ENCODE measurements at places on chromosomes 12 and 14. TPM values are rescaled to one million over a fixed set of nuclear protein-coding genes. Genes with fewer than 3 reads are reported as not detected.

The EIF2B1 gene
- total RNA-seq = 31.5 TPM

The GLS2 gene
- total RNA-seq = under 0.01 TPM

The AP4S1 gene
- total RNA-seq = 3.3 TPM

The C12orf56 gene
- total RNA-seq = under 0.01 TPM

The CMKLR1 gene
- total RNA-seq = 0.28 TPM

The OR4E2 gene
- total RNA-seq = not detected

The CFAP54 gene
- total RNA-seq = 22.4 TPM

The SDS gene
- total RNA-seq = not detected

The PLEKHD1 gene
- under 0.01 TPM for total RNA-seq

The INSM2 gene
- not detected for total RNA-seq

The CLEC1B gene
- total RNA-seq = not detected

The BATF gene
- total RNA-seq = not detected

The FAM186B gene
- 0.09 TPM for total RNA-seq

The SERPINA3 gene
- total RNA-seq = 36.9 TPM

The SLC17A8 gene
- total RNA-seq = not detected

The SYNDIG1L gene
- total RNA-seq = not detected

The IGFBP6 gene
- 16.0 TPM for total RNA-seq

The KRT73 gene
- not detected for total RNA-seq

The PTCSC3 gene
- total RNA-seq = not detected

The B4GALNT1 gene
- total RNA-seq = 0.18 TPM

The ACOT4 gene
- 0.27 TPM for total RNA-seq

The IQSEC3 gene
- not detected for total RNA-seq

The PRIMA1 gene
- not detected for total RNA-seq

The NFATC4 gene
- 25.8 TPM for total RNA-seq

The TAC3 gene
- not detected for total RNA-seq

The HSP90AA1 gene
- total RNA-seq = 310 TPM

The ACTN1 gene
- total RNA-seq = 257 TPM

The CCDC175 gene
- total RNA-seq = not detected

The ERO1A gene
- total RNA-seq = 29.6 TPM

The CCDC92 gene
- total RNA-seq = 7.9 TPM

The KRT5 gene
- 0.28 TPM for total RNA-seq

The SELPLG gene
- 0.27 TPM for total RNA-seq

The PLEKHH1 gene
- total RNA-seq = 0.38 TPM

The SRRM4 gene
- total RNA-seq = not detected

Data from endothelial cell of coronary artery (primary cell).